ENCODE measurements at places on chromosomes 1 and 21. TPM values are rescaled to one million over a fixed set of nuclear protein-coding genes. Genes with fewer than 3 reads are reported as not detected.

Gene NCF2
- polyA plus RNA-seq: 2.5 TPM

Gene ZNF281
- polyA plus RNA-seq: 3.4 TPM

Gene GJC2
- 1.0 TPM for polyA plus RNA-seq

Gene DAB1
- 0.16 TPM for polyA plus RNA-seq

Gene SERPINC1
- not detected for polyA plus RNA-seq

Gene CHI3L1
- polyA plus RNA-seq: 2.2 TPM

Gene EMC1
- polyA plus RNA-seq: 14.9 TPM

Gene IGSF9
- 0.03 TPM for polyA plus RNA-seq

Gene CFAP126
- polyA plus RNA-seq: not detected

Gene C4BPA
- polyA plus RNA-seq: not detected

Gene OPTC
- not detected for polyA plus RNA-seq

Gene VAV3
- 1.0 TPM for polyA plus RNA-seq

Gene MAD2L2
- polyA plus RNA-seq: 16.6 TPM

Gene INKA2
- 6.8 TPM for polyA plus RNA-seq

Gene TFF2
- not detected for polyA plus RNA-seq

Gene EDARADD
- 0.44 TPM for polyA plus RNA-seq

Gene CD84
- 0.25 TPM for polyA plus RNA-seq

Gene KIRREL1
- polyA plus RNA-seq: 4.1 TPM

Gene C1orf141
- not detected for polyA plus RNA-seq

Gene KCNJ15
- polyA plus RNA-seq: not detected

Gene ECM1
- polyA plus RNA-seq: 24.7 TPM

Gene NDUFS5
- 6,035 TPM for polyA plus RNA-seq

Gene SSR2
- 322 TPM for polyA plus RNA-seq

Gene TMEM269
- not detected for polyA plus RNA-seq

Gene PPIH
- 26.6 TPM for polyA plus RNA-seq

Gene TFF3
- polyA plus RNA-seq: 4.9 TPM

Gene NR5A2
- 1.1 TPM for polyA plus RNA-seq

Gene RGS21
- polyA plus RNA-seq: not detected

Gene URB2
- 1.6 TPM for polyA plus RNA-seq

Gene ATP1A4
- 0.29 TPM for polyA plus RNA-seq

Gene RCSD1
- 9.0 TPM for polyA plus RNA-seq

Gene KRTAP22-1
- not detected for polyA plus RNA-seq

Gene AKNAD1
- polyA plus RNA-seq: 0.06 TPM

Gene FCMR
- polyA plus RNA-seq: 0.37 TPM

Gene KRTAP19-3
- polyA plus RNA-seq: not detected

Gene PEA15
- 536 TPM for polyA plus RNA-seq

Gene CD1E
- 0.35 TPM for polyA plus RNA-seq

Gene LCK
- 0.39 TPM for polyA plus RNA-seq

Gene ATAD3A
- polyA plus RNA-seq: 39.4 TPM

Gene AXDND1
- polyA plus RNA-seq: not detected

Gene EFNA1
- 44.2 TPM for polyA plus RNA-seq

Gene RNPC3
- polyA plus RNA-seq: 9.1 TPM

Gene RHCE
- 2.6 TPM for polyA plus RNA-seq

Gene GJA9
- not detected for polyA plus RNA-seq

Gene UBE2J2
- polyA plus RNA-seq: 44.1 TPM

Gene FMO4
- 7.6 TPM for polyA plus RNA-seq

Gene KLHDC7A
- not detected for polyA plus RNA-seq
